Spleen (tissue), 13 donors: ENCODE measurements at places on chromosomes 1 and 21. TPM values are rescaled to one million over a fixed set of nuclear protein-coding genes. Genes with fewer than 3 reads are reported as not detected.
A peak's percentile ranks its signal among the peaks of the same experiment; 100 is the strongest.

DNA sequence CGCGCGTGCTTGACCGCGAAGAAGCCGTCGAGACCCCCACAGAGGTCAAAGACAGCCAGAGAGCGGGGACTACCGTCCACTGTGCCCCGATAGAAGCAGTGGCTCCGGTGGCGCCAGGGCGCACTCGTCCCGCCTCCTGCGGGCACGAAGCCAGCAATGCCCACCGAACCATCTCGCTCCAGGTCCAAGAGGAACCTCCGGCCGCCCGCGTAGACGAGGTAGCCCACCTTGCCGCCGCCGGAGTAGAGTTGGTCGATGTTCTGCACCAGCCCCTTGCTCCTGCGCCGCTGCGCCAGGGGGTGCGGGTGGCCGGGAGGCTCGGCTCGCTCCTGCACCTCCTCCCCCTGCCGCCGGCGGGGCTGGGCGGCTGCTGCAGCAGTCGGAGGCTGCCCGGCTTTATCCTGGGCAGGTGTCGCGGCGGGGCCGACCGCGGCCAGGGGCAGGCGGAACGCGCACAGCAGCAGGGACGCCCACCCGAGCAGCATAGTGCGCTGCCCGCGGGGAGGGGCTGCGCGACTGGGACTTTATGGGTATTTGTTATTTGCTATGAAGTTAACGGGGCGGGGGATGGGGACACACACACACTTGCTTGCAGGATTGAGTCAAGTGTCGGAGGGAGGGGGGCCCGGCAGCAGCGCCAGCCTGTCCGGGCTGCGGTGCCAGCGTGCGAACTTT is 844 bp downstream of the ADAMTS5 start:
- DNase-seq = peak; percentile 66

The LYST gene
- 113 TPM for total RNA-seq

- no peak for DNase-seq
Measured at GRCh38 chr1:228218513-228219244, 10.8 kb downstream of the OBSCN start.

GRCh38 chr1:26281091-26281958 is 1.4 kb downstream of the SH3BGRL3 start:
- DNase-seq = peak; percentile 70

The MTARC1 gene
- 10.1 TPM for total RNA-seq

The NEXN gene
- 4.3 TPM for total RNA-seq

The RNU1-1 gene
- total RNA-seq = under 0.01 TPM

DNA sequence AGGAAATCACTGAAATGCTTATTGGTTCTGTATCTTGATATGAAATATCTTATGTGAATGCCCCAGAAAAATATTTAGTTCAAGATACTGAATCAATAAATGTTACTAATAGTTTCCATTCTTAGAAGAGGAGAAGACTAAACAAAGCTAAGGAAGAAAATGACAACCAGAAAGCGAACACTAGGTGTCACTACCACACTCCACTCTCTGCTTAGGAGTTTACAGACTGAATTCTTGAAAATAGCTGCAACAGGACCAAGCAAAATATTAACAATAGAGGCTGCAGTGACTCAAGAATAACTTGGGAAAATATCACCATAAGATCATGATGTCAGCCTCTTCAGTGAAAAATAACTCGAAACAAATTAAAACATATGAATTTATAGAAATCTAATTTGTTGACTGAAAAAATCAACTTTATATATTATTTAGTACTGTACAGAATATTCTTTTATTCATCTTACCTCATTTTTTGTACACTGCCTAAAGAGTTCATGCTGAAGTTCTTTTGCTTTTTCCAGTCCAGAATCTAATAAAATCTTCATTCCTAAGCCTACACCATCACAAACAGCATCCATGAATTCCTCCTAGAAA is 61.6 kb downstream of the KIF14 start:
- DNase-seq = no peak

The CDKN2C gene
- 18.2 TPM for total RNA-seq

The IL6R gene
- 74.5 TPM for total RNA-seq

The KHDRBS1 gene
- total RNA-seq = 69.9 TPM

GRCh38 chr1:157483635-157484034 is 68.7 kb downstream of the FCRL5 start:
- DNase-seq = no peak
